ENCODE measurements at places on chromosomes 11 and 22.

DNA sequence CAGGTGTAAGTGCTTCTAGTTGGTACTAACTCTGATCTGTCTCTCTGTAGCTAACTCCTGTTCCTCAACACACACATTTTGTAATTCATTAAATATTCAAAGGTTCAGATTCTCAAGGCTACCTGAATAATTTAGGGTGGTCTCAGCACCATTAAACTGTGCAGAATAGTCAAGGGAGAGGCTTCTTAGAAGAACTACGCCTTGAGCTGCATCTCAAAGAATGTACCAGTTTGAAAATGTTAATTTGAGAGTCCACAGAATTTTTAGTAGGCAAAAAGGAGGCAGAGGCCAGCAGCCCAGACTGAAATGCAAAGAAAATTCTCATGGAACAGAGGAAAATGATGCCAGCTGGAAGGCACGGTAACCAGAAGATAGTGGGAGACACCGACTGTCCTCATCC is 72.2 kb downstream of the GAB2 start:
- DNase-seq = no peak
- H3K4me1 ChIP-seq = peaks cover 62% of the 10 kb centered on the region
- peaks cover 28% of the 10 kb centered on the region for H3K36me3 ChIP-seq
- no peaks in the 10 kb centered on the region for H3K27me3 ChIP-seq
- no peak overlapping the region for H3K4me3 ChIP-seq

DNA sequence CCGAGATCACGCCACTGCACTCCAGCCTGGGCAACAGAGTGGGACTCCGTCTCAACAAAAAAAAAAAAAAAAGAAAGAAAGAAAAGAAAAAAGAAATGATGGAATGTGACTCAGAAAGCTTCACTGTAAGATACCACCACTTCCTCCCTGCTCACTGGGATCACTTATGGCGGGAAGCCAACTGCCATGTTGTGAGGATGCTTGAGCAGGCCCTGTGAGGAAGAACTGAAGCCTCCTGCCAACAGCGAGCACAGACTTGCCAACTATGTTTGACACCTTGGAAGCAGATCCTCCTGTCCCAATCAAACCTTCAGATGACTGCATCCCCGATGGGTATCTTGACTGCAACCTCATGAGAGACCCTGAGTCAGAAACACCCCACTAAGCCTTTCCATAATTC is 8.3 kb downstream of the SEC14L6 start:
- H3K27me3 ChIP-seq = peaks cover 24% of the 10 kb centered on the region
- H3K27ac ChIP-seq = no peak overlapping the region
- no peak overlapping the region for H3K4me3 ChIP-seq
- no peak for DNase-seq
- no peaks in the 10 kb centered on the region for H3K36me3 ChIP-seq

- H3K27me3 ChIP-seq = no peaks in the 10 kb centered on the region
- peak overlapping the region; percentile 94 for H3K4me3 ChIP-seq
- peaks cover 43% of the 10 kb centered on the region for H3K4me1 ChIP-seq
- peak overlapping the region; percentile 88 for H3K27ac ChIP-seq
- peak; percentile 96 for DNase-seq
- peaks cover 77% of the 10 kb centered on the region for H3K36me3 ChIP-seq
Observed at GRCh38 chr11:8688414-8689362, 6.1 kb downstream of the RPL27A start.

DNA sequence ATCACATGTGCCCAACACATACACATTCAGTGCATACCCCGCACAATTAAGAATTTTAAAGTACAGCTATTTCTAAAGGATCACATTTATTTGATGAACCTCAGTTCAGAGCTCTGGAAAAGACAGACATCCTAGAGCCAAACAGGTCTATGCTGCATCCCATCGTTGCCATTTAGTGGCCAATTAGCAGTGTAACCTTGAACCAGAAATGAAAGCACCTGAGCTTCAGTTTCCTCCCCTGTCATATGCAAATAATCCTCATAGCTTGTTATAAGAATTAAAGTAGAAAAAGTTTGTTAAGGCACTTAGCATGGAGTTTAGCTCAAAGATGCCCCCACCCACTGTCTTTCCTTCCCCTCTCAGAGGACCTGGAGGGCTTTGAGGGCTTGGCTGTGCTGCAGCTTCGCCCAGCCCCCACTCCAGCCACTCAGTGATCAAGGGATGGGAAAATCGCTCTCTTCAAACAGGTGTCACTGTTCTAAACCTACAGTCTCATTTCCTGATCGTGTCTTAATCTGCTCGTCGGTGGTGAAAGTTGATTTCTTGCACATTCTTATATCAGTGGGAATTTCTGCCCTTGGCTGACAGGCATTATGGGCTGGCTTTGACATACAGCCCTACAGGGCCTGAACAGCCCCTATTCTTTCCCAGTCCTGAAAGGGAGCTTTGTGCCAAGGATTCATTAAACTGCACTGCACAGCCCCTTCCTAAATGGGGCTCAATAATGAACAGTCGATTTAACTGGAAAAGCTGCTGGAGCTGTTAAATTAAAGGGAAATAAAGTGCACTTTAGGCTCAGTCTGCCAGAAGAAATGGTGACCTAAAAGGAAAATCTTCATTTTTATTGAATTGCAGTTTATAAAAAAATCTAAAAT is 23.3 kb upstream of the FAM181B start:
- peak; percentile 53 for DNase-seq
- H3K4me1 ChIP-seq = peaks cover 17% of the 10 kb centered on the region
- peaks cover 26% of the 10 kb centered on the region for H3K27me3 ChIP-seq
- no peak overlapping the region for H3K27ac ChIP-seq
- no peak overlapping the region for H3K4me3 ChIP-seq

GRCh38 chr11:121109471-121109870 is 8.4 kb downstream of the TECTA start:
- H3K27ac ChIP-seq = no peak overlapping the region
- no peaks in the 10 kb centered on the region for H3K4me1 ChIP-seq
- no peak overlapping the region for H3K4me3 ChIP-seq
- no peaks in the 10 kb centered on the region for H3K36me3 ChIP-seq

GRCh38 chr11:86040919-86041850 is 27.7 kb downstream of the PICALM start:
- H3K27me3 ChIP-seq = no peaks in the 10 kb centered on the region
- peak overlapping the region; percentile 45 for H3K4me3 ChIP-seq
- peak overlapping the region; percentile 5 for H3K27ac ChIP-seq
- peaks cover 53% of the 10 kb centered on the region for H3K4me1 ChIP-seq

GRCh38 chr11:5620651-5621521 is 3.9 kb upstream of the TRIM34 start:
- no peaks in the 10 kb centered on the region for H3K27me3 ChIP-seq
- no peak overlapping the region for H3K4me3 ChIP-seq
- H3K4me1 ChIP-seq = peaks cover 17% of the 10 kb centered on the region
- no peaks in the 10 kb centered on the region for H3K36me3 ChIP-seq
- peak overlapping the region; percentile 26 for H3K27ac ChIP-seq

GRCh38 chr11:46485856-46486443 is 94.4 kb upstream of the CHRM4 start:
- DNase-seq = no peak
- H3K27ac ChIP-seq = no peak overlapping the region
- peaks cover 5% of the 10 kb centered on the region for H3K4me1 ChIP-seq
- H3K4me3 ChIP-seq = no peak overlapping the region

DNA sequence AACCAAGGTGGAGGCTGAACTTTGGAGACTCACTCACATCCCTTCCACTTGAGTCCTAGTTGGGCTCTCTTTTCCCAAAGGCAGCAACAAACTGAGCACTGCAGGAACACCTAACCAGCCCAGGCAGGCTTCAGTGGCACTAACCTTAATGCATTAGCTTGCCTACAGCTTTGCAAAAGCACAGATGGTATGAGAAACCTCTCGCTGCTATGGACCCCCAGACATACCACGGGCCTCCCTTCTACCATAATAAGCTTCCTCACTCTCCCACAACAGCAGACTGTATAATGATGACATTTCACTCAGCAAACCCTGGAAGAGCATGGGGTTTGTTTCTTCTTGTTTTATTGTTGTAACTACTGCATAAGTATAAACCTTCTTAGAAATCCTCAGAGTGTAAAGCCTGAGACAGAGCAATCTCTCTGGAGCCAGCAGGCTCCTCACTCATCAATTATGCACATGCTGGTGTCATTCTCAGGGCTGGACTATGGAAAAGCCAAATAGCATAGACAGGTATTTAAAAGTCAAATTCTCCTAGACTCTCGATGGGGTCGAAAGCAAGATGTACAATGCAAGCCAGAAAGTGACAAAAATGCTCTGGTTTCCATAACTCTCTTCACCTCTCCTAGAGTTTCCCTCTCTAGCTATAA is 167.6 kb downstream of the NXPE2 start:
- no peak overlapping the region for H3K27ac ChIP-seq
- no peak overlapping the region for H3K4me3 ChIP-seq
- H3K36me3 ChIP-seq = no peaks in the 10 kb centered on the region
- peaks cover 2% of the 10 kb centered on the region for H3K27me3 ChIP-seq

- H3K4me3 ChIP-seq = no peak overlapping the region
- H3K27me3 ChIP-seq = peaks cover 5% of the 10 kb centered on the region
- DNase-seq = no peak
- no peaks in the 10 kb centered on the region for H3K4me1 ChIP-seq
Observed at GRCh38 chr11:130523609-130524008, 75.2 kb downstream of the ADAMTS15 start.

DNA sequence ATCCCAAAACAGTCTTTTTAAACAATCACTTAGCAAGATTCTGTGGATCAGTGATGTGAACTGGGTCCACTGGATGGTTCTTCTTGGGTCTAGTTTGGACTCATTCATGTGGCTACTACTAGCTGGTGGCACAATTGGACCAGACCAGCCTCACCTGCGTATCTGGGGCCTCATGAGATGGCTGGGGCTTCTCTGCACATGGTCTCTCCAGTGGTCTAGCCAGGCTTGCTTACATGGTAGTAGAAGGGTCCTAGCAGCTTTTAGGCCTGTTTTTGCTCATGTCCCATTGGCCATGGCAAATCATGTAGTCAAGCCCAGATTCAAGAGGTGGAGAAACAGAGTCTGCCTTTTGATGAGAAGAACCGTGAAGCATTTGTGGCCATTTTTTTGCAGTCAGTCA is 94.0 kb downstream of the RRAS2 start:
- H3K27me3 ChIP-seq = no peaks in the 10 kb centered on the region
- no peak for DNase-seq
- H3K4me3 ChIP-seq = no peak overlapping the region
- H3K27ac ChIP-seq = no peak overlapping the region

DNA sequence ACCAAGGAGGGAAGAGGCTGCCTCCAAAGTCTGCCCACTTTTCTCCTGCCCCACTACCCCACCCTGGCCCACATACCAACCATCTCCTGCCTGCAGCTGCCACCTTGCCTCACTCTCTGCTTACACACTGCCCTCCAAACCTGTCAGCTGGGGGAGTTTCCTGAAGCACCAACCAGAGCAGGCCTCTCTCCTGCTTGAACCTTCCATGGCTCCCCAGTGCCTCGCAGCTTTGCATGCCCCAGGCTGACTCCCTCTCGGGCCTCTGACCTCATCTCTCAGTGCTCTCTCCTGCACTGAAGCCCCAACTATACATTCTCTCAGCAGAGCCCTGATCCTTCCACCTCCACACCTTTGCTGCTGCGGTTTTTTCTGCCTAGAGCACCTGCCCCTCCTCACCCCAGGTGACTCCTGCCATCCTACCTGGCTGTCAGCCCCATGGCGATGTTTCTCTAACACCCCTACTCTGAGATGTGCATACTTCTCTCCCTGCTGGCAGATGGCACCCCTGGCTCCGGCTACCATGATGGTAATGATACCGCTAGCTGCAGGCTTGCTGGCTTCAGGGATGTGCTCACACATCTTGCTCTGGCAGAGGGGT is 43.5 kb downstream of the MN1 start:
- no peaks in the 10 kb centered on the region for H3K27me3 ChIP-seq
- no peak overlapping the region for H3K4me3 ChIP-seq
- no peak for DNase-seq
- no peaks in the 10 kb centered on the region for H3K4me1 ChIP-seq
- no peaks in the 10 kb centered on the region for H3K36me3 ChIP-seq

DNA sequence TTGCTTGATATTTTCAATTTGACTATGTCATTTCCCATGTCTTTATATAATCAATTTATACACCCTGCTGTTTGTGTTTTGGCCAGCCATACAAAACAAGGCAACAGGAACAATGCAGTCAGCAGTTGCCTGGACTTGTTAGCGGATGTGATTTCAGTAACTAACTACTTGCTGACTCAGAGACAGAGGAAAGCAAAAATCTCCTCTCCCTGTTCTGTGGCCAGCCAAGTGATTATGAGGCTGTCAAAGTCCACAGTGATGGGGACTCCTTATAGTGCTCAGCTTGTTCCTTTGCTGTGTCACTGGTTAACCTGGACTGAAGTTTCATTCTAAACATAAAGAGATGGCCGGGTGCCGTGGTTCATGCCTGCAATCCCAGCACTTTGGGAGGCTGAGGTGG is 32.6 kb upstream of the APLP2 start:
- H3K4me3 ChIP-seq = no peak overlapping the region
- no peaks in the 10 kb centered on the region for H3K4me1 ChIP-seq
- H3K27me3 ChIP-seq = peaks cover 4% of the 10 kb centered on the region
- H3K27ac ChIP-seq = no peak overlapping the region

GRCh38 chr11:490186-490929 is 16.7 kb downstream of the RNH1 start:
- no peaks in the 10 kb centered on the region for H3K4me1 ChIP-seq
- no peaks in the 10 kb centered on the region for H3K27me3 ChIP-seq
- H3K36me3 ChIP-seq = peaks cover 13% of the 10 kb centered on the region
- H3K4me3 ChIP-seq = no peak overlapping the region
- H3K27ac ChIP-seq = no peak overlapping the region

DNA sequence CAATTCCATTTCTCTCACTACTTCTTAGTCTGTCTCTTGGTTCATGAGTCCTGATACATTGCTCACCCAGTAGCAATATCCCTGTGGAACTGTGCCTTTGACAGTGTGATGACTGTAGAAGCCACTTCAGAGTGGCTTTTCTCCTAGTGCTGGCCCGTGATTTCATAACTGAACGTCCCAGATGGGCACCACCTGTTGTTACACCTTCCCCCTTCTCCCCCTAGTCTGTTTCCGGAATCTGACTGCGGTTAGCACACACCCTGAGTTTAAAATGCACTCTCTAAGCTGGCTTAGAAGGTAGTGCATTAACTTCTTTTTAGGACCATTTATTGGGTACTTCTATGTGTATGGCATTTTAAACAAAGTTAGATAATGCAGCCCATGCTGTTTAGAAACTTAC is 83.0 kb downstream of the ALX4 start:
- no peak for DNase-seq
- H3K27me3 ChIP-seq = no peaks in the 10 kb centered on the region
- no peak overlapping the region for H3K27ac ChIP-seq
- H3K4me3 ChIP-seq = no peak overlapping the region

GRCh38 chr11:61961570-61962212 is 5.7 kb downstream of the FTH1 start:
- no peak overlapping the region for H3K4me3 ChIP-seq
- DNase-seq = no peak
- H3K27me3 ChIP-seq = peaks cover 1% of the 10 kb centered on the region
- no peak overlapping the region for H3K27ac ChIP-seq
- peaks cover 30% of the 10 kb centered on the region for H3K4me1 ChIP-seq

- no peak overlapping the region for H3K27ac ChIP-seq
- no peak overlapping the region for H3K4me3 ChIP-seq
- no peaks in the 10 kb centered on the region for H3K27me3 ChIP-seq
- H3K36me3 ChIP-seq = peaks cover under 1% of the 10 kb centered on the region
- H3K4me1 ChIP-seq = no peaks in the 10 kb centered on the region
- DNase-seq = no peak
Observed at GRCh38 chr11:75285776-75286360, 45.3 kb downstream of the TPBGL start.
